ENCODE measurements at places on chromosomes 11 and 22.

DNA sequence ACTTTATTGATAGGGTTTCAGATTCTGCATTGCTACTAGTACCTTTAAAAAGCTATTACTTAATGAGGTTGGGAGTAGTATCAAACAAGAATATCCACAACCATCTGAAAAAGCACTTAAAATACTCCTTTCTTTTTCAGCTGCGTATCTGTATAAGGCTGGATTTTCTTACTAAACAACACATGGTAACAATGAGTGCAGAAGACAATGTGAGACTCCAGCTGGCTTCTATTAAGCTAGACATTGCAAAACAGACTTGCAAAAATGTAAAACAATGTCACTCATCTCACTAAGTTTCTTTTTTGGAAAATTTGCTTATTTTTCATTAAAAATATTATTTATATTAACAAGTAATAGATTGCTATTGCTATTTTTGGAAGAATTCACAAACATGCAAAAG, 132.6 kb downstream of the WNT11 start:
- DNase-seq: no peak

DNA sequence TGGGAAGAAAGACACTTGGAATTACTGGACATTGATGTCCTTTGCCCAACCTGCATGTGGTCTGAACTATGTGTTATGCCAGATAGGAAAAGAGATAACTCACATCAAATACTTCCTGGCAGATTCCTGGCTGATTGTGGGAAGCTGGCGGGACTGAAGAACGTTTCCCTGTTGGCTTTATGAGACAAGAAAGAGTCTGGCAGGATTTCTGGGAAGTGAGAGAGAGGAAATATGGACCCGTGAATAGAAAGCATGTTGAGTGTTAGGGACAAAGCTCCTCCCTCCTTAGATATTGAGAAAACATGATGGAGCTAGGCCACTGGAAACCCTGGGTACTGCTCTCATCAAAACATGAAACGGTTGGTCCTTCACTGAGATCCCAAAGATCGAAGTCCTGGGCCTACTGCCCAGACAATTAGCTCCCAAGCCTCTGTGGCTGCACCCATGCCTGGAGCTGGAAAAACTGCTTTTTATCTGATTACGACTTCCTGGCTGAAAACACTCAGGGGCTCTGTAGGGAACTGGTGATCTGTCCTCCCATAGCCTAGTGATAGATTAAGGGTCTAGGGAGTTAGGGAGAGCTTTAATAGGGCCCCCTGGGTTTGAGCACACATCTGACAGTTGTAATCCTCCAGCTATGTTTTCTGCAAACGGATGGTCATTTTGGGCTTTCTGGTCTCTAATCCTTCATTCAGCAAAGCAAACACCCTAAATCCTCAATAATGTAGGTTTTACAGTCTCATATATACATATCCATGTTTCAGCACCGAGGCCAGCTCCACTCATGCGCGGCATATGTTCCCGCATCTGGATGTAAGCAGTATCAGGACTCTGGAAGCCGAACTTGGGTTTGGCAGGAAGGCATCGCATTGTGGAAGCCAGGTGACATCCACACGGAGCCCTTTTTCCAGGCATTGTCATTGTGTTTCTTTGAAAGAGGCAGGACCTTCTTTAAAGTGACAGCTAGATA, 6.1 kb upstream of the B3GAT1 start:
- DNase-seq: no peak

GRCh38 chr11:4748438-4748837, 21.3 kb downstream of the OR51F1 start:
- DNase-seq: no peak

DNA sequence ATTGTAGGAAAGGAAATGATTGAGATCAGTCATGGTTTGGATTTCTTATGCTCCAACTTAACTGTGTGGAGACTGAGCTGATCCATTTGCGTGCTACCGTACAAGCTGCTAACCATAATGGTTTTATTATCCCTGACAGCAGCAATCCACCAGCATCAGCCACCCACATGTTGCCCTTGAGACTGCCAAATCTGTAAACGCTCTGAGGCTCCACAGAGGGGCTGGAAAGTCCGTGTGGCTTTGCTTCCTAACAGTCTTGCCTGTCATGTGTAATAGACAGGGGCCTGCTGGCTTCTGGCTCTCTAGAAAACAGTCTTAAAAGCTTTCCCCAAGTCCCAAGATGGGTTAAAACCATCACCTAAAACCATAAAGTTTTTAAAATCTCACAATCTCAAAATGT, 30.1 kb downstream of the ATG16L2 start:
- no peak for DNase-seq

GRCh38 chr11:134024420-134025081, 44.3 kb upstream of the JAM3 start:
- no peak for DNase-seq

GRCh38 chr22:25282671-25283561, 63.5 kb downstream of the CRYBB2 start:
- no peak for DNase-seq

DNA sequence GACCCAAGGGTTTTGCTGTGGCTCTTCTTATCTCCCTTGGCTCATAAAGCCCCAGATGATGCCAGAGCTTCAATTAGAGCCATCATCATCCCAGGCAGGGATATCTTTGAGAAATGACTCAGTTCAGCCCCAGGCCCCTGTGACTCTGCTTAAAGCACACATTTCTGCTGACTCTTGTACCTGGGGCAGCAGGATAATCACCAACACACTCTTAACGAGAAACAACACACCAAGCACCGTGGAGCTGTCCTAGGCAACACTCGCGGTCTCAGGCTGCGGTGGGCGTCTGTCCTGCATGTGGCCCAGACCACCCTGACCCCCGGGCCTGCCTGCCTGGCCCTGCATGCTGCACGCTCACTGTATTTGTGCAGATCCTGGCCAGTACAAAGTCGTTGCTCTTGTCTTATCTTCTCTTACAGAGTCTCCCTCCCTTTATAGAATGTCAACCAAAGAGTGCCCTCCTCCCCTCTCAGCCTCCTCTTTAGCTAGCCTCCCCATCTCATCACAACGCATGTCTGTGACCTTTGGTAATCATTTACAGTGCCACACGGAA, 114.2 kb upstream of the PARVA start:
- no peak for DNase-seq

DNA sequence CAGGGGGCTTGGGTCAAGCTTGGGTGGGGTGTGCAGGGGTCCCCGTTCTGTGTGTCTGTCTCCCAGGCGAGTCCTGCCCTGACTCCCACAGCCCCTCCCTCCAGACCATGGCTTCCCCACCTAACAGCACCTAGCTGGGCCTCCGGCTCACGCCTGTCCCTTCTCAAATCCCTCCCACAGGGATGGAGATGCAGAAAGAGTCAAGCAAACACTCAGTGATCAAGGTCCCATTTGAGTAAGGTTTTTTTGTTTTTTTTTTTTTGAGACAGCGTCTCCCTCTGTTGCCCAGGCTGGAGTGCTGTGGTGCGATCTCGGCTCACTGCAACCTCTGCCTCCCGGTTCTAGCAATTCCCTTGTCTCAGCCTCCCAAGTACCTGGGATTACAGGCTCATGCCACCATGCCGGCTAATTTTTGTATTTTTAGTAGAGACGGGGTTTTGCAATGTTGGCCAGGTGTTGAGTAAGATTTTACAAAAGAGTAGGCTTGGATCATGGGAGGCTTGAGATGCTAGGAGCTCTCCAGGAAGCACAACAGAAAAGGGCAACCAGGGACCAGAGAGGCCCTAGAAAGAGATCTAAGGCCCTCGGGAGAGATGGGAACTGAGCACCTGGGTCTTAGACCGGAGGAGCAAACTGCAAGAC, 5.7 kb downstream of the APOBEC3D start:
- no peak for DNase-seq

- DNase-seq: no peak
These were observed 50.6 kb downstream of the WNT11 start for GRCh38 chr11:76155500-76156227.

DNA sequence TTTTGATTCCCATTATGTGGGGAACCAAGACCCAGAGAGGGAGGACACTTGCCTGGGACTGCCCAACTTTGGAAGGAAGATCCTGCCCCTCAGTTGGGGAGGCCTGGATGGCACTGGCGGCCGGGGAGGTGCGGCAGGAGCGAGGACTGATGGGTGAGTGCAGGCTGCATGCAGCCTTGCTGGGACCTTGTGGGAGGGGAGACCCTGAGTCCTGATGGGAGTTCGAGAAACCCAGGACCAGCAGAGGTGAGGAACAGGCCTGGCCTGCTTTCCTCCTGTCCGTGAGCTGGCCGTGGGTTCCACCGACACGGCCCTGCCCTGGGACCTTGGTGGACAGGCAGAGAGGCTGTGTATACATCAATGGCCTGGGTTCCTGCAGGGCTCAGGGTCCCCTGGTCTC, 19.3 kb upstream of the SMIM38 start:
- DNase-seq: no peak

DNA sequence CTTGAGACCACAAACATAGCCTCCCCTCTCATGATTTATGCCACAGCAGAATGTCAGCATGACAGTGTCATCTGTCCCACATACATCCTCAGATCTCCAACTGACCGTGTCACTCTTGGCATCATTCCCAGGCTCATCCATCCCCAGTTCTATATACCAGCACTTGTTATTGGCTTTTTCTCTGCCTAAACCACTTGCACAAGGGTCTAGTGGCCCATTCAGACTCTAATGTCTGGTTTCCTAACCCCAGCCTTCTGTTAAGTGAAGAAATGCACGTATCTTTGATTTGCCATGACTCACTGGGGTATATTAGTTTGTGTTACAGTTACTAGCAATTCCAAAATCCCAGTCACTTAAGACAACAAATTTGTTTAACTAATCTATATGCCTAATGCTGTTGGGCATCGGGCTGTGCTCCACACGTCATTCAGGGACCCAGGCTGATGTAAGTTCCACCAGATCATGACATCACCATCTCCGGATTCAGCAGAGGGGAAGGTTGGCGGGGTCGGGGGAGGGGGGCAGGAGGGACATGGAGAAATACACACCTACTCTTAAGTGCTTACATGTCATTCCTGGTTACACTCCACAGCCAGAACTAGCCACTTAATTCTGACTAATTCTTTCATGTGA, 517.4 kb downstream of the BUD13 start:
- DNase-seq: peak; percentile 87

DNA sequence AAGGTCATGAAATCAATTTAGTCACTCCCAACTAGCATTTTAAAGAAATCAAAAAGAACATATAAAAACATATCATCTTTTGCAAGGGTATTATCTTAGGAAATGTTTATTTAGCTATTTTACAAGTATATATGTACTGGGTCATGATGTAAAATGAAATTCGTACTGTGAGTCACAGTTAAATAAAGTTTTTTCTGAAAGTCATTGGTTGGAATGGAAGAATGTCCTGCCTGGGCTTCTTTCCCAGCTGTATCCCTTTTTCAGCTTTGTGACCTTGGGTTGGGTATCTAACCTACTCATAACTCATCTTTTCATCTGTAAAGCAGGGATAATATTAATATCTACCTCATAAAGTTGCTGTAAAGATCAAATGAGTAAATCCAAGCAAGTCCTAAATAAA, 15.7 kb downstream of the FDX1 start:
- no peak for DNase-seq

DNA sequence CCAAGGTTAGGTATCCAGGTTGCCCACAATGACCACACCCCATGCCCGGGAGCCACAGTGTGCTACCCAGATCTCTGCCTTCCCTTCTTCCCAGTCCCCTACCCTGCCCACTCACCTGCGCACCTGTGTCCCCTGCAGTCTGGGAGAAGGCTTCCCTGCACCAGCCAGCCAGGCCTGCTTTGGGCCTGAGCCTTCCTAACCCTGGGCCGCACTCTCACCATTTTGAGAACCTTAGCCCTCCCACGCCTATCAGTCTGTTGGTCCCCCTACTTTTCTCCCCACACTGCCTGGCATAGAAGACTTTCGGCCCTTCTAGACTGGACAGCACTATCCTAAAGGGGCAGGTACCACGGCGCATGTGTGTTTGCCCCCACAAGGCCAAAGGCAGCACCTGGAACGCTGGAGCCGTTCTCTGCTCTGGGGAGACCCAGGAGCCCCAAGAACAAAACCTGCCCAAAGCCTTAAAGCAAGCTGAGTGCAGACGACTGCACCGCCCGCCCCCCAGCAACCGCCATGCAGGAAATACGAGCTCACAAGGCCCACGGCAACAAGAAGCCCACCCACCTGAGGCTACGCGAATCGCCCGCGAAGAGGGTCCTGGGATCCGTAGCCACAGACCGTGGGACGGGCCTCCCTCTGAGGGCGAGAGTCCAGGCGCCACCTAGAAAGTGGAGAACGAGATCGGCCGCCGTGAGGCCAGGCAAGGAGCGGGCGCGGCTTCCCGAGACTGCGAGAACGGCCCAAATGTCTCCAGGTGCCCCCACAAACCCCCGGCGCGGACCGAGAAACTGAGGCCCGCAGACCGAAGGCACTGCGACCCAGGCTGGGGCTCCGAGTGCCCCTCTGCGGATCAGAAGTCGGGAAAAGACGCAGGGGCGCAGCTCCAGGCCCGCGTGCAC, 546 bp downstream of the GNB1L start:
- no peak for DNase-seq

GRCh38 chr22:23414727-23415489, 165.2 kb downstream of the IGLL1 start:
- no peak for DNase-seq

DNA sequence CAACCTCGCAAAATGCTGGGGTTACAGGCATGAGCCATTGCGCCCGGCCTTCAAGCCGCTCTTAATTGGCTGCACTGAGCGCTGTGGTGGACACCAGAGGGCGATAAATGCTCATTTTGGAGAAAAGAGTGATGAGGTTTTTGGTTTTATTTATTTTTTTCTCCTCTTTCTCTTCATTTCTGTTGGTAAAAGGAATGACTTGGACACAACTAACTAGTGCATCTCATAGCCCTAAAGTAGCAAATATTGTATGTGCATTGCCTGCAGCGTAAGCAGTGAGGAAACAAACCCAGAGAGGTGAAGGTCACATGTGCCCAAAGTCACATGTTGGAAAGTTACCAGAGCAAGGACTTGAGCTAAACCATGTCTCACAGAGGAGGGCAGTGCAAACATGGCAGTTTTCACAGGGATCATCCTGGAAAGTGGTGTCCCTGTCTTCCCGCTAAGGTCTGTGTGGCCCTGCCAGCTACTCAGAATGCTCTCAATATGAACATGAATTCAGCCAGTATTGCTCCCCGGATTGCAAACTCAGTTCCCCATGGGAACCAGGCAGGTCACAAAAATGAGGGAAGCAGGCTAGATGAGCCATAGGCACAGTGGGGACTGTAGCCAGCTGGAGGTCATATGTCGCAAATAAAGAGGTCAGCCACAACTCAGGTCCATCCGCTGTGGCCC, 8.6 kb upstream of the CD82 start:
- no peak for DNase-seq

DNA sequence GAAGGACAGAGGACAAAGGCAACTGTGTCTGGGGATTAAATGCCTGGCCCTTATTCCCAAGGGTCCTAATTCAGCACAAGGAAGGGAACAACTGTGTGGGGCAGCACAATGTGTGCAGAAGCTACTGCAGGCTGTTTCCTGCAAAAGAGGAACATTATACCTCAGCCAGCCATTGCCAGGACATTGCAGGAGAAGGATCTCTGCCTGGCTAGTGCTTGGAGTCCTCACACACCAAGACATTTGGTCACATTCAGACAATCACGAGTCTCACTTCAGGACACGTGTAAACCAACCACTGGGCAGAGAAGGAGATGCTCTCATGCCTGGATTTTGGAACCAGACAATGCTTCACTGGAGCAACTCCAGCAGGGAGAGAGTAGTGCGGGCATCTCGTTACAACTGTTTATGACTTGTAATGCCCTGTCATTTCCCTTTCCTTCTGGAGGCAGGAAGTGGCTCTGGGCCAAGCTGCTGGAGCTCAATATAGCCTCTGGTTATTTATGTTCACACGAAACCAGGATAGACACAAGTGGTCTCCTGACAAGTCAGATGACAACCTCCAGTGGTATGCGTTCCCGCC, 23.9 kb upstream of the ZC3H12C start:
- DNase-seq: no peak

- DNase-seq: no peak
These were observed 110.3 kb downstream of the CADM1 start for GRCh38 chr11:115393950-115394349.

GRCh38 chr11:135074397-135074998, 662.5 kb upstream of the B3GAT1 start:
- no peak for DNase-seq
